ENCODE measurements at places on chromosomes 4 and X.
A peak's percentile ranks its signal among the peaks of the same experiment; 100 is the strongest.

- no peak for DNase-seq
Measured at GRCh38 chr4:135770505-135770904, 1568.9 kb upstream of the PABPC4L start.

DNA sequence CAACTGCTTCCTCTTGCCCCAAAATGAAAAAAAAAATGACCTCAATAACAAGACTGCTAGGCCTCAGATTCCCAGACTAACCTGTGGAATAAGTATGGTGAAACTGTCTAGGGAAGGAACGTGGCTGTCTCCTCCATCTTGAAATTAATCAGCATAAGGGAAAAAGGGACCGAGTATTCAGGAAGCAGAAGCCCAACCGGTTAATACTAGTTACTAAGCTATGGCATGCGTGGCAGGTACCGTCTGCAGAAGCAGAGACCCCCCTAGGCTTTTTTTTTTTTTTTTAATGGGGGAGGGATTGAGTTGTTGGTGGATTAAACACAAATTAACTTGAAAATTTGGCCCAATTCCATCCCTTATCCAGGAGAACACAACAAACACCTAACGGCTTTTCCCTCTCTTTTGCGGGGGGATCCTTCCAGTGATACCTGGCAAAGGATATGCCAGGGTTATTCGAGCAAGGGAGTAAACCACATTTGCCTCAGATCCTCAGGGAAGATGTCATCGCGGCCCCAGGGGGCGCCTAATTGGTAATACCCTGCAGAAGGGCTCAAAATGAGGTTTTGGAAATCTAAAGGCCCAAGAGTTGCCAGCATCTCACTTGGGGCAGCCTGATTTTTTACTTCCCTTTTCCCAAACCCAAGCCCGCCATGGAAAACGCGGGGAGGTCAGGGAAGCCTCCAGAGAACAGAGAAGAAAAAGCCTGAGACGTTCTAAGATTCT lies 893 bp downstream of the RLIM start:
- DNase-seq: peak; percentile 21

GRCh38 chr4:102501447-102501696 lies 213 bp downstream of the NFKB1 start:
- DNase-seq: no peak

GRCh38 chr4:176188654-176189053 lies 6.7 kb downstream of the SPATA4 start:
- DNase-seq: no peak

DNA sequence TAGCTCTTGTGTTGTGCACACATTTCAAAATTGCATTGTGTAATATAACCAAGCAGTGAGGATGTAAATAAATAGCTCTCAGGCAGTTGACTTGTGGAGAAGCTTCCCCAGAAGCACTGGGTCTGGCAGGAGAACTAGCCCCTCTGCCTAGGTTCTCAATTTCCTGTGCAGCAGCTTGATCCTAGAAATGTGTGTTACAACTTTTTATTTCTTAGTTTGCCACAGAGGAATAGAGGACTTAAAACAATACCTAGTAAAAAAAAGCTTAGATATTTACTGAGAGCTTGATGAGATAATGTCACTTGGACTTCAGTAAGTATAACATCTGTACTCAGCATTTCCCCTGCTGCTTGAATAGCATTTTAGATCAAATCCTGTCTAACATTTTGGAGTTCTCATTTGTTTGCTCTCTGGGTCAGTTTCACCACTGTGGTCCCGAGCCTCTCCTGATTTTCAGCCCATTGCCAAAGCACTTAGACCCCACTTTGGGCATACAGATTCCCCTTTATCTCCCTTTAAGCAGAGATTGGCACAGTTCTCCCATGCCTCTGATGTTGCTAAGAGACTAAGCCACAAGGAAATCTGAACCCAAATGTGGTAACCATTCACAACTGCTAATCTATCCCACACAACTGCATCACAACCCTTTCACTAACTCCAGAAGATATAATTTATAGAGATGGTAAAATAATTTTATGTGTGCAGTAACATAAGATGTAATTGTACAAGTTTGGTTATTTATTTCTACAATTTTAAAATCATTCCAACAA lies 98.2 kb upstream of the NRK start:
- DNase-seq: no peak

DNA sequence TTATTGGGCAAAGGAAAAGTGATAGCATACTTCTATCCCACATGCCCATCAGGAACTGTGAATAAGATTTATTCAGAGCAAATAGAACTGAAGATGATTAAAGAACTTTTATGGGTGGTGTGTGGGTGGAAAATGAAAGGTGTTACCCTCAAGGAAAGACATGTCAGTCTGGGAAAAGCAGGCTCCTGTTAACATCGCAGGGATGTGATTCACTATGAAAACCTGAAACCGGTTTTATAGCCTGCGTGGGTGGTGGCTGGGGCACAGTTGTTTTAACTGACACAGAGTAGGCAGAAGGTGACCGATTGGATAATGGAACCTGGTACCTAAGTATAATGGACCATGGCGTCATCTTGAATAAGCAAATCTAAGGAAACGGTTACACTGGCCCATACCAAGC lies 61.3 kb upstream of the CASK start:
- DNase-seq: no peak

- DNase-seq: no peak
Measured at GRCh38 chrX:119762718-119763117, 4.3 kb downstream of the SOWAHD start.

DNA sequence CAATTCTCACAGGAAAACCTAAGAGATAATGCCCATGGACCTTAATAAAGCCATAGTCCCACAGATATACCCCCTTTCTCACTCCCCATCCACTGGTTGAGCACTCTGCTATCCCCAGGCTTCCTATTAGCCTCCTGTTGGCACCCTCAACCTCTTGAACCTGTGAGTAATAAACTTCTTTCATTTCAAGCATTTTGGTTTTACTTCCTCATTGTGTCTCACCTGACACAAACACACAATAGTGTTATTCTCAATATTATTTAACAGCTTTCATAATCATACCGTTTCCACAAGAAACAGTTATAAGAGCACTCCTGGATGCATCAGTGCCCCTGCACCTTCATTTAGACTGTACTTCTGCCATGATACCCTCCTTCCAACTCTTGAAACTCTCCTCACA lies 56.8 kb downstream of the TRPC5 start:
- no peak for DNase-seq

DNA sequence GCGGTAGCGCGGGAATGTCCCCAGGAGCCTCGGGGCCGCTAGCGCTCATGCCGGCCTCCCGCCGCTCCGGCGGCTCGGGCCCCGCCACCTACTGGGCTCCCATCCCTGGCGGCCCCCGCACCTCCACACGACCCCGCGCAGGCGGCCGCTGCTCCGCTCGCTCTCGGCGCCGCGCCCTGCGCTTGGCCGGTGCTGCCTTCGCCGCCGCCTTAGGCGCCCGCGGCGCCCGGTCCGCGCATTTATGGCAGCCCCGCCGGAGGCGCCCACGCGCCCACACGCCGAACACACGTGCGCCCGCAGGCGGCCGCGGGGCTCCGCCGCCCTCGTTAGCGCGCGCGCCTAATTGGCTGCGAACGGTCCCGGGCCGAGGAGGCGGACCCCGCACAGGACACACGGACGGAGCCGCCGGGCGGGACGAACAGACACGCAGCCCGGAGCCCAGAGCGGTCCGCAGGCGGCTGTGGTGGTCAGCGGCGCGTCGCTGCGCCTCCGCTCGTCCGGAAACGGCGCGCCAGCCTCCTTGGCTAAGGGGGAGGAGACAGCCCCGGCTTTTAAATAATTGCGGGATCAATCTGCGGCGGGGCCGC lies at the start of gene NKX1-1:
Gene NKX1-1 (minus strand): TSS at position 49 of the 587 bp plus-strand sequence. CDS start 0 bp downstream, at position 49.
- DNase-seq: no peak

GRCh38 chr4:7169134-7169533 lies 23.2 kb upstream of the SORCS2 start:
- peak; percentile 44 for DNase-seq

- DNase-seq: no peak
Measured at GRCh38 chr4:184477201-184477999, 3.0 kb upstream of the IRF2 start.

DNA sequence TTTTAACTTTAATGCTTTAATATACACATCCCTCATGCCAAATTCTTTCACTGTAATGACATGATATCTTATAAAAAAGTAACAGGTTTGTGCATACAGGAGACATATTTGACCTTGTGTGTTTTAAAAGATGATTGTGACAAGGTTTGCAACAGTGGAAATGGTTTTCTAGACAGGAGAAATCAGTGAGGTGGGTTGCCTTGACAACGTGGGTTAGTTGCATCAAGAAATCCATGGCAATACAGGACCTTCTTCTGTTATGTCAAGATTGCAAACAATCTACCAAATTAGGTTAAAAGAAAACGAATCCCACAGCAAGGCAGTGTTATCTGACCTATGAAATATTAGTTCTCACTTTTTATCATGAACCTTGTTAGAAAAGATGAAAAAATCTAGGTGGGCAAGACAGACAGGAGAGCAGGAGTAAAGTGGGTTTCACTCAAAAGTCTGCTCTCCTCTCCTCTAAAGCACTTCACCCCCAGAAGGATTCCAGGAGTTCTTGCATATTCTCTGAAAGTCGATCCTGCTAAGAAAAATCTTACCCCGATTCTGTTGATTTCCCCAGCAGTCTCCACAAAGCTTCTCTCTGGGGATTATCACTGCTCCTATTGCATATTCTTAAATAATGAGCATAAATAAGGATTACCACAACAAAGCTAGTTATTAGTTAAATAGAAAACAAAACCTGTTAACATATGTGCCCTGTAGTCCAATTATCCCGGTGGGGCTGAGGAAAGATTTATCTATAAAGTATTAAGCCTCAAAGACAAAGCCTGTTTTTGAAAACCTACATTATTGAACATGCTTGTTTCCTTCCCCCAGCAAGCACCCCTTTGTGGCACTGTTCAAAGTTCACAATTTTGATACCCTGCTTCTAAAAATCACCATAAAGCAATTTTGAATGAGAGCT lies 71.0 kb downstream of the TMA16 start:
- DNase-seq: no peak

DNA sequence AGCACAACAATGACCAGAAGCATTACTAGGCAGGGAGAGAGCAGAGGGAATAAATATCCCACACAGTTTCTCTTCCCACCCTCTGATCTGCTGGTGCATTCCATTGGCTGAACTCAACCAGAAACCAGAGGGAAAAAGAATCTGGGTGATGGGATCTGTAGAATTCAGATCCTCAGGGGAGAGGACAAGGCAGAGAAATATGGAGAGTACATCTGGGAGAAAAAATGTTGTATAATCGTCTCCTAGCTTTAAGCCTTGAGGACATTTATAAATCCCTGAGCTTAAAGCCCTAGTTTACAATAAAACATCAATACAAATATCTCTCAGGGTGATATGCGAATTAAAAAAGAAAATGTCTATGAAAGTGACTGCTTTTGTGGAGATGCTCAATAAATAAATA lies 368.1 kb upstream of the MAD2L1 start:
- no peak for DNase-seq

DNA sequence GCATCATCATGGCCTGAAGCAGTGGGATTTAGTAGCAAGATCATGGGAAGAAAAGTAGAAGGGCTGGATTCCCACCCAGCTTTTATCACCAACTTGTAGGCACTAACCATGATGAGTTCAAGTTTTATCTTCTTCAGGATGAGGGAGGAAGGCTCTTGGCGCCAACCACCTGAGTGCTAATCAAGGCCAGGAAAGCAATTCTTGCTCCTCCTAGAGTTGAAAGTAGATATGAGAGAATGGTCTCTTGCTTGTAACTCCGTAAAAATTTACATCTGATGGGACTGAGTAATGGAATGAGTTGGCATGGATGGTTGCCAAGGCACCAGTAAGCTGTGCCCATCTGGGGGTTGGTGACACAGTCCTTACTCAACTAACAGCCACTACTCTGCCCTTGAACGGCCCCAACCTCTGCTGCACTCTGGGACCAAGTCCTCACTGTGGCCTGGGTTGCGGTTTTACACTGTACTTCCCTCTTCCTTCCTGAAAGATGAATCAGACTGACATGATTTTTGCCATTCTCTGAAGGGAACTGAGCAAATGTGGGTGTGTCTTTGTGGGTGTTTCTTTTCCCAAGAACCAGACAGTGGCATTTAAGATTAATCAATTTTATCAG lies 39.4 kb upstream of the NDP start:
- peak; percentile 73 for DNase-seq

- DNase-seq: no peak
Measured at GRCh38 chr4:53640576-53641453, 49.5 kb upstream of the LNX1 start.

DNA sequence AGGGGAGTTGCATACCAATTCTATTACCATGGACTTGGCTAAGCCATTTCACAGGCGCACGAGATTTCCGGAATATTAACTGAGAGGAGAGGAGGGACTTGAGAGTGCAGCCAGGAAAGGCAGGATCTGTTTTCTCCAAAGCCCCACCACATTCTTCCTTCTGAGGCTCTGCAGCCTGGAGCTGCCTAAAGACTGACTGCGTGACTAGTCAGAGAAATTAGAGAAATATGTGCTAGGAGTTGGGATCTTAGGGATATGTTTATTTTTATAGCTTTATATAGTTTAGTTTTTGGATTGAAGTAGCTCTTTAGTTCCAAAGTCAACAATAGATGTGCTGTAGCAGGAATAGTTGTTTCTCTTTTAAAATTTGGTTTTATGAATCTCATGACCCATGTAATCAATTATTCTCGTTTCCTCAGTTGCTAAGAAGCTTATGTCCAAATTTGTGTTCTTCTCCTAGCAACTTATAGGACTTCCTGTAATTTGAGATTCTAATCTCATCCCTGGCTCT lies 300.1 kb upstream of the DDX53 start:
- DNase-seq: no peak

DNA sequence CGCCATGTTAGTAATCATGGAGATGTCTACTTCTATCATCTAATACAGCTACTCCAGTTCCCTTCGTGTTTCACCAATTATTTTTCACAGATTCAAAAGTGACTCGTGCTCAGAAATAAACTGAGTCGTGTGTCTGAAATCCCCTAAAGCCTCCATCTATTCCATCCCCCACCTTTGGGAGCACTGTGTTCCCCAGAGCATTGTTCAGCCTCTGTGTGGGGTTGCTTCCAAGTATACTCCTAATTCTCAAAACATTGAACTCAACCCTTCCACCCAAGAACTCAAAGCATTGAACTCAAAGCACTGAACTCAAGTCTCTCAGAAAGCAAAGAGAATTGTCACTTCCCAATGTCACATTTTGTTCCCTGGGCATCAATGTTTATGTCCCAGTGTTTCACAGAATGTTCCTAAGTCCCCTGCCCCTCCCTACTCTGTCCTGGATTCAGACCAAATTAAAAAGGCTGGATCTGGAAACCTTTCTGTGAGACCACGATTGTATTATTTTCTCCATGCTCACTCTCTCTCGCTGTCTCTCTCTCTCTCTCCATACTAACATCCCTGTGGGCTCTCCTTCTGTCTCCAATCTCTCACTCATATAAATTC lies 138.5 kb upstream of the QRFPR start:
- no peak for DNase-seq
